Kidney epithelial cell (primary cell): ENCODE measurements at places on chromosomes 1 and 21. TPM values are rescaled to one million over a fixed set of nuclear protein-coding genes. Genes with fewer than 3 reads are reported as not detected.

GRCh38 chr1:228207381-228207810 lies 448 bp upstream of the OBSCN start:
- DNase-seq = no peak

DNA sequence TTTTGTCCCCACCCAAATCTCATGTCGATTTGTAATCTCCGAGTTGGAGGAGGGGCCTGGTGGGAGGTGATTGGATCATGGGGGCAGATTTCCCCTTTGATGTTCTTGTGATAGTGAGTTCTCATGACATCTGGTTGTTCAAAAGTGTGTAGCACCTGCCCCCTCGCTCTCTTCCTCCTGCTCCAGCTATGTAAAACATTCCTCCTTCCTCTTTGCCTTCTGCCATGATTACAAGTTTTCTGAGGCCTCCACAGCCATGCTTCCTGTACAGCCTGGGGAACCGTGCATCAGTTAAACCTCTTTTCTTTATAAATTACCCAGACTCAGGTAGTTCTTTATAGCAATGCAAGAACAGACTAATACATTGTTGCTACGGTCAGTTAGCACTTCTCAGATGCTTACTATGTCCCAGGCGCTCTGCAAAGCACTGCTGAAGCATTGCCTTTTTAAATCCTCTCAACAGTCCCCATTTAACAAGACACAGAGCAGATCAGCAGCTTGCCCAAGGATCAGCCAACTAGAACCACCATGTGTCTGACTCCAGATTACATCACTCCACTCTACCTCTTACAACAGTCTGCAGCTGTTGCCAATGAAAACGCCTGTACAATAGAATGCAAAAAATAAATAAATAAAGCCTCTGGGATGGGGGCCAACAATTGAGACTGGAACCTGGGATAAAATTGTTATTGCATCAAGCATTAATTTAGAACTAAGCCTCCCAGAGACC lies 52.4 kb upstream of the USP1 start:
- DNase-seq = peak; percentile 90

GRCh38 chr1:32250893-32251716 lies at the start of gene LCK:
Gene LCK (plus strand): TSS chr1:32251265. CDS start chr1:32274330, 23,065 bp downstream.
- DNase-seq = no peak

GRCh38 chr1:210726621-210727020 lies 397.9 kb downstream of the HHAT start:
- DNase-seq = no peak

GRCh38 chr1:213050745-213051126 lies 305 bp upstream of the RPS6KC1 start:
- no peak for DNase-seq

DNA sequence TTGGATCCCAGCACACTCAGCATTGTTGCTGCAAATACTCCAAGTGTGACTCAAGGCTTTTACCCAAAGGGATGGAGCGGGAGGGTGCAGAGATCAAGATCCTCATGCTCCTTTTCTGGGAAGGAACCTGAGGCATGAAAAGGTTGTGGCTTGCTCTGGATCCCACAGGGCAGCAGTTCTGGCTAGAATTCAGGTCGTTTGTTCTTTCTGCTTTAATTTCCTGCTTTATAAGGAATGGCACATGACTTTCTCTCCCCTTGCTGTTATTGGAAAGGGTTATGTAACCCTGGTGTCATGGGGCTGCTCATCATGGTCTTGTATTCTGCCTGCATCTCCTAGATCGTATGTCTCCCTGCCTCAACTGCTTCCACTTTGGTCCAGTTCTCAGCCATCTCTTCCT lies 101.6 kb downstream of the NOS1AP start:
- DNase-seq = no peak

- DNase-seq = no peak
These were observed 30.0 kb downstream of the PODN start for GRCh38 chr1:53091841-53092645.

- no peak for DNase-seq
These were observed 65.2 kb downstream of the SERINC2 start for GRCh38 chr1:31478167-31478566.

- no peak for DNase-seq
These were observed 12.0 kb downstream of the MIIP start for GRCh38 chr1:12031039-12031980.

DNA sequence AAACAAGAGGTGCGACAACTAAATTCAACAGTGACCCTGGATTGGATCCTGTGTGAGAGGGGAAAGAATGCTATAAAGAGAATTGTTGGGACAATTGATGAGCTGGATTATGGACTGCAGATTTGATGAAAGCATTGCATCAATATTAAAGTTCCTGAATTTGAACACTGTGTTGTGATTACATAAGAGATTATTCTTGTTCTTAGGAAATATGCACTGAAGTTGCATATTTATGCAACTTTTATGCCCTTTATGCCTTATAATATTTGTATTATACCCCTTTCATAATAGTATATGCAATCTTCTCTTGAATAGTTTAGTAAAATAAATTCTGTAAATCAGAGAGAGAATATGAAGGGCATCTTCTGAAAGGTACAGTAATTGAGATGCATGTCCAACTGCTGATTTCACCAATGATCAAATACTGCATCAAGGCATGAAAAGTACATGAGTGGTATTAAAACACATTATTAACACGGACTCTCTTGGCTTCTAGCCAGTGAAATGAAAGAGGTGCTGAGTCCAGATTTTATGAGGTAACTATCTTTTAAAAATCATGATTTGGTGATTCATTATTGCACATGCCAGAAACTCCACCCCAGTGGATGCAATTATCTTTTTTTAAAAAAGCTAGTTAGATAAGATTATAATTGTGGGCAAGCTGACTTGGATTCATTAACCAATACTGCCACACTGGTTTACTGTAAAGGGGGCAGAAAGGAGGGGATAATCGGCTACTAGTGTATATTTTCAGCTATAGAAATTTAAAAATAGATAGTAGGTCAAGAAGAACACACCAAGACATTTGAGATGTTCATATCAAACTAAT lies 19.9 kb upstream of the LPAR3 start:
- no peak for DNase-seq

GRCh38 chr1:203351037-203351625 lies at the start of gene FMOD:
Gene FMOD (minus strand): TSS chr1:203351122. CDS start chr1:203348270, 2,852 bp downstream.
- no peak for DNase-seq

DNA sequence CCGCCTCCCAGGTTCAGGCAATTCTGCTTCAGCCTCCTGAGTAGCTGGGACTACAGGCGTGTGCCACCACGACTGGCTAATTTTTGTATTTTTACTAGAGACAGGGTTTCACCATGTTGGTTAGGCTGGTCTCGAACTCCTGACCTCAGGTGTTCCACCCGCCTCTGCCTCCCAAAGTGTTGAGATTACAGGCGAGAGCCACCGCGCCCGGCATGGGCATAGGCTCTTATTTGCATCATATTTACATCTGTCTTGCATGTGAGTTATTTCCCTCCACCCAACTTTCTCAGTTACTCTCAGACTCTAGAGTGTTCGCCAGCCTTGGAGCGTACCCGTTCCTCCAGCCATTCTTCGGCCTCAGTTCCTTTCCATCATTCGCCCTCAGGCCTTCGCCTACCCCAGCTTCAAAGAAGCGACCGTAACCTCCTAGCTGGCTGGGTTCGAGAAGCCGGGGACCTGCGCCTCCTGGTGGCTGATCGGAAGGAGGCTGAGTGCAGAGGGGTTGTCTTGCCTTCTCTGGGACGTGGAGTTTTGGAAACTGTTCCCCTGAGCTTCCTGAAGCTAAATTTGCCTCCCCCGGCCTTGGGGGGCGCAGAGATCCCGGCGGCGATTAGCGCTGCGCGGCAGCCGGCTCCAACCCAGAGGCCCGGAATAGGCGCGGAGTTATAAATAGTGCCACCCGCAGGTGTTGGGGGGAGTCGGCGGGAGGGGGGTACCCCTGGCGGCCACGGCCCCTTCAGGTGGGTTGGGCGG lies 3.6 kb upstream of the ZBTB7B start:
- DNase-seq = no peak

GRCh38 chr1:70891051-70891843 lies 156.4 kb downstream of the PTGER3 start:
- no peak for DNase-seq

DNA sequence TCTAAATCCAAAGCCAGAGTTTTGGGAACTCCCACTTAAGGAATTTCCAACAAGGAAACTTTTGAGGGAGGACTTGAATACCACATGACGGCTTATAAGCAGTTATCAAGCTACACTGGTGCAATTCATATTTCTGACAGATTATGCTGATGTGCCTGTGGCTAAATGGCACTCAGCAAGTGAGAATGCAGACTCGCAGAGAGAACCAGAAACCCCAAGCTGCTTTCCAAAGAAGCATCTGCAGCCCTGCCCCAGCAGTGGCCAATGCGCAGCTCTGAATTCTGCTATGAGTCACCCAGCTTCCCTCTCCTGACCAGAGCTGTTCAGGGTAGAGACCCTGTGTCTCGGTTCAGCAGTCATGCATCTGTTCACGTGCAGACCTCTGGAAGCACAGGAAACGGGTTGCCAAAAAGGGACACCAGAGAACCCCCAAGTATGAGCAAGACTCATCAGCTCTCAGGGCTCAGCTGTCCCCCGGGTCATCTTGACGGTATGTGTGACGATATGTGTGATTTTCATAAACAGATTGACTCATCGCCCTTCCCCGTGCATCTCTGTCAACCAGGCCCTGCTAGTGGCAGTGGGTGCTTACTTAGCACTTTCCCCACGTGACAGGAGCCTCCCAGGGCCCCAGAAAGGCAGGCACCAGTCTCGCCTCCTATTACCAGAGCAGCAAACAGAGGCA lies 76.3 kb downstream of the ITPKB start:
- DNase-seq = peak; percentile 81

GRCh38 chr1:206974140-206974539 lies 3.9 kb upstream of the FCAMR start:
- no peak for DNase-seq

DNA sequence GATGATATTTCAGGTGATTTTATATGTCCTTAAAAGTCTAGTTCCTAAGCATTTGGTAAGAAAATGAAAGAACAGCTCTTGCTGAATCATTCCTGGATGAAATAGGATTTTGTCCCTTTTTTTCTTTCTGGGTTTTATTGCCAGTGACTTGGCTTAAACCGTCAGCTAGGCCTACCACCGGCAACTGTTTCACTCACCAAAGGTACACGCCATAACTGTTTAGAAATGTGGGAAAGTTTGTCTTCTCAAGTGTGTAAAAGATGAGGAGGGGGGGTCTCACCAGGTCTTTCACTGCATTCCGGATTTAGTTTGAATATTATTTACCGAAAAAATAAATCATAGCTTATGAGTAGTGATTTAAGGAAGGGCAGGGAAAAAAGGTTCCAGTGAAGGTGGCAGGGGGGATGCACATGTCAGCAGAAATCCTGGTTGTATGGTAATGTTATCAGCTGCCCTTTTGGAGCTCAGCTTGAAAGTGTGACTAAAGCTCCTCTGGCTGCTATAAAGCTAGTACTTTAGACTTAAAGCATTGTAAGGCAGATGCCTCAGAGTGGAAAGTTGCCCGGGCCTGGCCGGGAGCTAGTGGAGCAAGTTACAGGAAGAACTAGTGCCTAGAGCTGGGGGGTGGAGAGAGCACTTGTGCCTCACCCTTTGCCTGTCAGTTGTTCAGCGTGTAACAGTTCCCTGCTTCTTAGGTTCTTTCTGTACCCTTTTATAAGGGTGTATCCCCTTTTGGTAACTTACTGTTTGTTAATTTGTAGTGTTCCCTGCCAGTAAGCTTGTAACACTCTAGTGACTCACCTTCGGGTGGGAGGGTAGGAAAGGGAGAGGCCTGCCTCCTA lies 3.1 kb downstream of the ATP1A1 start:
- DNase-seq = peak; percentile 57

- no peak for DNase-seq
These were observed 2.7 kb downstream of the PTGFR start for GRCh38 chr1:78493451-78493850.

GRCh38 chr1:12505231-12505630 lies 112.8 kb downstream of the DHRS3 start:
- DNase-seq = no peak

DNA sequence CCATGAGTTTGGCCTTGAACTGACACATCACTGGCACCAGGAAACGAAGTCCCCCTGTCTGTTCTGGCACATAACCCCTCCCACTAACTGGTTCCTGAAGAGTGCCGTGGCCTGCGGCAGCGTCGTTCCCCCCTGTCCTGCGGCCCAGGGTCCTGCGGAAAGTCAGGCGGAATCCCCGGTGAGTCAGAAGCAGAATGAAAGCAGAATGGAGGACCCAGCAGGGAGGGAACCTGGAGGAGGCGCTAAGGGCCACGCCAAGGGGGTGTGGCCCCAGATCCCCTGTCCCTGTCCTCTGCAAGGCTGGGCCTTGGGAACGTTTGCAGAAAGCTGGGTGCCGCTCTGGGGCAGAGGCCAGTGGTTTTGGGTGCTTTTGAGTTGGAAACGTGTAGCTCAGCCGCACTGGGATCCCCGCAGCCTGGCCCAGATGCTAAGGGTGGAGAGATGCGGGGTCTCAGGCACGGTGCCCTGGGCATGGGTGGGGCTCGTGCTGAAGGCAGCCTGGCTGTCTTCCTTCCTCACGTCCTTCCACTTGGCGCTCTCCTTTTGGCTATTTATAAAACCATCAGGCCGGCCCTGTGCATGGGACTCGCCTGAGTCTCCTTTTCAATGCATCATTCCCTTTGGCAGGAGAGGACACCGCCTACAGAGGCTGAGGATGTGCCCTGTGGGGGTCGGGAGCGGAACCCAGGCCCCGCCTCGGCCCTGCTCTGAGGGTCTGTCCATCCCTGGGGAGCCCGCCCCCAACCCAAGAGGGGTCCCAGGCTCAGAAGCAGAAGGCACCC lies 36.2 kb downstream of the TP73 start:
- DNase-seq = no peak

- DNase-seq = no peak
These were observed 36.1 kb downstream of the CTNNBIP1 start for GRCh38 chr1:9873992-9874391.

DNA sequence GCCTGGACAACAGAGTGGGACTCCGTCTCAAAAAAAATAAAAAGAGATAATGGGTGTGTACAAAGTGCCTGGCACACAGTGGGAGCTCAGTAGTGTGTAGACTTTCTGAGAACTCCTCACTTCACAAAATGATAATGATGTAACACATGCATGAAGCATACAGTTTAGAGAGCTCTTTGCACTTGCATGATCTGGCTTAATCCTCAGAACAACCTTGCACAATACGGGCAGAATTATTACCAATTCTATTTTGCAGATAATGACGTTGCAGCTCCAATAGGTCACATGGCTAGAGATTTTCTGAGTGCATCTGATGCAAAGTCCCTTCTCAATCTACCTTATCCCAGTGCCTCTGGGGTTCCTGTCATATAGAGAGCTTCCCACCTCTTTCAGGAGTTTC lies 71.4 kb downstream of the CD247 start:
- no peak for DNase-seq

DNA sequence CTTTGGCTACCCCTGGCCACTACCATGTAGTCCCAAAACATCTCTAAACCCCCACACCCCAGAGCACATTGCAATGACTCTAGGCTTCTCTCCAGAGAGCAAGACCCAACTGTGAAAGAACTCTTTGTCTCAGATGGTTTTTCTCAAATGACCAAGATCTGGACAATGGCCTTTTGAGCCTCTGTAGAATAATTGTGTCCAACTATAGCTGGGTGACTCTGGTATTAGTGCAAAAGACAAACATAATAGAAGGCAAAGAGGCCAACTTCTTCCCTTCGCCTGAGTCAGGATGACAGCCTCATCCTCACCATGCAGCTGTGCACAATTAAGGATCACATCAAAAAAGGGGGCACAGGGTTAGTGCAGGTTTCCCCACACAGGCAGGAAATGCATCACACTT lies 139.6 kb downstream of the BRINP2 start:
- DNase-seq = no peak

MRAP gene
- not detected in 2 replicates for total RNA-seq

NR1I3 gene
- total RNA-seq = not detected in 2 replicates

C1orf87 gene
- total RNA-seq = not detected in 2 replicates

PLEKHA6 gene
- 15.4 and 48.9 TPM in 2 replicates for total RNA-seq

DVL1 gene
- total RNA-seq = 87.3 and 101 TPM in 2 replicates

UBL4B gene
- not detected in 2 replicates for total RNA-seq

KCNC4 gene
- 1.8 and 2.3 TPM in 2 replicates for total RNA-seq

FLG2 gene
- not detected in 2 replicates for total RNA-seq

TPTE gene
- not detected in 2 replicates for total RNA-seq

SCAMP3 gene
- total RNA-seq = 93.8 and 108 TPM in 2 replicates
